Osteoblast (primary cell): ENCODE measurements at places on chromosomes 12 and 14. TPM values are rescaled to one million over a fixed set of nuclear protein-coding genes. Genes with fewer than 3 reads are reported as not detected.

DNA sequence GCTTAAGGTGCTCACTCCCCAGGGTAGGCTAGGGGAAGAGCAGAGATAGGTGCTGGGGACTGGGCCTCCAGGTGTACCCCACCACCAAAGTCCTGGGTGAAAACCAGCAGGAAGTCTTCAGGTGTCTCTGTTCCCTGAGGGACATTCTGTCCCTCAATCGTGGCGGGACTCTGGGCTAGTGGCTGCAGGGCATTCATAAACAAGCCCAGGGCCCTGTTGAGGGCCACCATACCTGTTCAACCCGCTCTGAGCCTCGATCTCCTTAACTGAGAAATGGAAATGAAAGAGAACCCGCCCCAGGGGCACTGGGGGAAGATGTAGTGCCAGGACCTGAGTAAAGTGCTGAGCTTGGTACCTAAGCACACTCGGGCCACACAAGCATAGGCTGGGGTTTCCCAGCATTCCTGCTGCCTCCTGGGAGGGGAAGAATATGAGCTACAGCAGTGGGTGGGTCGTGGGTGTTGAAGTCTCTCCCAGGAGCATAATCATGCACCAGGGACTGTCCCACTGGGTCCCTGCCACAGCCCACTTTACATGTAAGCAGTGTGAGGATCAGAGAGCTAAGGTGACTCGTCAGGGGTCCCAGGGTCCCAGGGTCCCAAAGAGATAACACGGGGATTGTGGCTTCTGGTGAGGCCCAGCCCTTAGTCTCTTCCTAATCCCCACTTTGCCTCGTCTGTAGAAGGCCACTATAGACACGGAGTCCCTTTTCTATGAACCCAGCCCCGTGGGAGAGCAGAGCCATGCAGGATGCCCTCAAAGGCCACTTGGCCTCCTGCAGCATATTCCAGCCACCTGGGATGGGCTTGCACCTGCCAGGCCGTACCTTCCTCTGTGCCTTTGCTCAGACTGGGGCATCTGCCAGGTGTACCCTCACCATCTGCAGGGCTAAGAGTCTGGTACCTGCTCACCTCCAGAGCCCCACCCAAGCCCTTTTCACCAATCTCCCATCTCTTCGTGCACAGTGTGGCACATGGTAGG, 14.4 kb downstream of the FAM222A start:
- peak; percentile 57 for DNase-seq

DNA sequence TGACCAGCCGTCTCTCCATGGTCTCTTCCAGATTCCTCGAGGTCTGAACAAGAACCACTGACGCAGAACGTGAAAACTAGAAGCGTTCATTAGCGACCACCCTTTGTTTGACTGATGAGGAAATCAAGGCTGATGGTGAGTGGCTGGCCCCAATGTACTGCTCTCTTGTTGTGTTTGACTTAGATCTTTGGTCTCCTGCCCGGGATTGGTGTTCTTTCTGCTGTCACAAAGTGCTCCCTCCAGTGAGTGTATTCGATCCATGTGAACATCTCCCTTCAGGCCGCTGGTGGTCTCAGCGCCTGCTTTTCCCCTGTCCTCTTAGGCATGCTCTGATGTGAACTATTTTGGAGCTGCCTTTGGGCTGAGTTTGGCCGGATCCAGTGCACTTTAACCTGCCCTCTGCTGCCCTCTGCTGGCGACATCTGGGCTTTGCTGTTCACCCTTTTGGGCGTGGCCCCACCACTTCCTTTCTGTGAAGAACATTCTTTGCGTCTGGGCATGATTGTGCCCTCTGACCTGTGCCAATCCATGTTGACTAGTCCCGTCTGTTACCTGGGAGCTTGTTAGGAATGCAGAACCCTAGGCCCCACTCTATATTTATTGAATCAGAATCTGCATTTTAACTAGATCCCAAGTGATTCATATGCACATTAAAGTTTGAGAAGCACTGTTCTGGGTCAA, 279.1 kb downstream of the TTC6 start:
- peak; percentile 51 for DNase-seq

DNA sequence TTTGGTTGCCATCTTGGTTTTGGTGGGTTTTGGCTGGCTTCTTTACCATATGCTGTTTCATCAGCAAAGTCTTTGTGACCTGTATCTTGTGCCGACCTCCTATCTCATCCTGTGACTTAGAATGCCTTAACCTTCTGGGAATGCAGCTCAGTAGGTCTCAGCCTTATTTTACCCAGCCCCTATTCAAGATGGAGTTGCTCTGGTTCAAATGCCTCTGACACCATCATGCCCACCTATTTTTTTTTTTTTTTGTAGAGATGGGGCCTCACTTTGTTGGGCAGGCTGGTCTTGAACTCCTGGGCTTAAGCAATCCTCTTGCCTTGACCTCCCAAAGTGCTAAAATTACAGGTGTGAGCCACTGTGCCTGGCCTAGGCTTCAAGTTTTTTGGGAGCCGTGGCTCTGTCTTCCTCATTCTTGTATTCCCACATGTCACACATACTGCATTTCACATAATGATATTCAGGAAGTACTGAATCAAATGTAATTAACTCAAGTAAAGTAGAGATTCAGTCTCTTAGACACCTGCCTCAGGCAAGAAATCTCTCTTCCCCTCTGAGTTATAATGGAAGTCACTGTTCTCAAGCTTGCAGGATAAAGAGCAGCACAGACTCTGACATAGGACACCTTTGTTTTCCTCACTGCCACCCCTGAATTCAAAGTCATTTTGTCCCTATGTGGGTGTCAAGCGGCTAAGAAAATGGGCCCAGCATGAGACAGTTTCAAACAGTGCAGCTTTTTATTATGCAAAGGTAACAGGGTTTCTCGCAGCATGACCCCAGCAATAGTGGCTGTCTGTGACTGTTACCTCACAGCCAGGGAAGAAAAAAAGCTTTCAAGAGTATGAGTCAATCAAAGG, 159.0 kb downstream of the PTPN11 start:
- DNase-seq, result no peak

- DNase-seq, result no peak
These were observed 11.1 kb upstream of the METTL17 start for GRCh38 chr14:20978687-20979086.

Gene ADGRD1
- 0.29 and 0.72 TPM in 2 replicates for total RNA-seq

Gene GLIPR1L2
- 0.29 and 0.36 TPM in 2 replicates for total RNA-seq
